ENCODE measurements at places on chromosomes 2 and 18.

DNA sequence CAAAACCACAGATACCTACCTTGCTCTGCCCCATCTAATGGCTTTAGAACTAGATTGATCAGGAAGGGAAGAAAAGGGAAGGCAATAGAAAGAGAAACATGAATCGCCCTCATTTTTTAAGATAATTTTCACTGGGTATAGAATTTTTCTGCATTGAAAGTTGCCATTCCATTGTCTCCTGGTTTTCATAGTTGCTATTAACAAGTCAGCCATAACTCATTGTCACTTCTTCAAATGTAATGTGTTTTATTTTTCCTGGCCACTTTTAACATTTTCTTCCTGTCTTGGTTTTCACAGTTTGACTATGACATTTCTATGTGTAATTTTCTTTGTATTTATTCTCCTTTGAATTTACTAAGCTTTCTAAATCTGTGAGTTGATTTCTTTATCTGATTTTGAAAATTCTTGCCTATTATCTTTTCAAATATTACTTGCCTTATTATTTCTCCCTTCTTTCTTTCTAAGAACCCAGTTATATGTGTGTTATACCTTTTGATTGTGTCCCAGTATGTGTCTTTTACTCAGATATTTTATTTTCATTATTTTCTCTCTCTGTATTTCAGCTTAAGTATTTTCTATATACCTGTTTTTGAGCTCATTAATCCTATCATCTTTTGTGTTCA, 85.5 kb upstream of the GLI2 start:
- no peak for DNase-seq

- DNase-seq = no peak
These were observed 34.5 kb upstream of the TSPYL6 start for GRCh38 chr2:54290356-54291025.

DNA sequence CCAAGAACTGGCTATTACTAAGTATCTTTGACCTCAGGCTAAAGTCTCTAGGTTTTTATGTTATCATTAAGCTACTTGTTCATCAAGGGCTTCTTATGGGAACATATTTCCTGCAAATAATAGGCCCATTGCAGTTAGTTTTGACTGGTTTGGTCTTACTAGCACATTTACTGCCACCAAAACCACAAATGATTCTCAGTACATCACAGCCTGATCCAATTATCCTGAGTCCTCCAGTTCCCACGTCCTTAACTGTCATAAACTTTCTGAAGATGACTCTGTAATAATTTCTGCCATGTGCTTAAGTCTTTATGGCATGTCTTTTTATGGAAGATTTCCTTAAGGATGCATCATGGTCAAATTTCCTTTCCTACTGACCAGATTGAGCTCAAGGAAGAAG, 123.3 kb upstream of the TANK start:
- DNase-seq = no peak

DNA sequence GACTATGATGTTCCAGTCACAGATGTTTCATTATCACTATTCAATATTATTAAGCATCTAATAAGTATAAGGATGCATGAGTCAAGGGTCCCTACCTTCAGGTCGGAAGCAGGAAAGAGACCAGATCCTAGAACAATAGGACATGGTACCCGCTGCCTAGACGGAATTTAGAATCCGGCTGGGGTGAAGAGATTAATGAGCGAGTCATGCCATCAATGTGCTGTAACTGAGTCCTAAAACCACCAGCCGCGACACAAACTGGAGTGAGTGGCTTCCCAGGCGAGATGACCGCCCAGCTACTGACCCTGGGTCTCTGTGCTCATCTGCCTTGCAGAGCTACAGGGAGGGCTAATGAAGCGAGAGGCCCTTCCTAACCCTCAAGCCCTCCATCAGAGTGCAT, 73.6 kb downstream of the DNMT3A start:
- no peak for DNase-seq

- DNase-seq = no peak
These were observed 392.9 kb upstream of the LRATD1 start for GRCh38 chr2:14239605-14240004.

GRCh38 chr18:61771861-61772260, 120.9 kb downstream of the RNF152 start:
- no peak for DNase-seq

DNA sequence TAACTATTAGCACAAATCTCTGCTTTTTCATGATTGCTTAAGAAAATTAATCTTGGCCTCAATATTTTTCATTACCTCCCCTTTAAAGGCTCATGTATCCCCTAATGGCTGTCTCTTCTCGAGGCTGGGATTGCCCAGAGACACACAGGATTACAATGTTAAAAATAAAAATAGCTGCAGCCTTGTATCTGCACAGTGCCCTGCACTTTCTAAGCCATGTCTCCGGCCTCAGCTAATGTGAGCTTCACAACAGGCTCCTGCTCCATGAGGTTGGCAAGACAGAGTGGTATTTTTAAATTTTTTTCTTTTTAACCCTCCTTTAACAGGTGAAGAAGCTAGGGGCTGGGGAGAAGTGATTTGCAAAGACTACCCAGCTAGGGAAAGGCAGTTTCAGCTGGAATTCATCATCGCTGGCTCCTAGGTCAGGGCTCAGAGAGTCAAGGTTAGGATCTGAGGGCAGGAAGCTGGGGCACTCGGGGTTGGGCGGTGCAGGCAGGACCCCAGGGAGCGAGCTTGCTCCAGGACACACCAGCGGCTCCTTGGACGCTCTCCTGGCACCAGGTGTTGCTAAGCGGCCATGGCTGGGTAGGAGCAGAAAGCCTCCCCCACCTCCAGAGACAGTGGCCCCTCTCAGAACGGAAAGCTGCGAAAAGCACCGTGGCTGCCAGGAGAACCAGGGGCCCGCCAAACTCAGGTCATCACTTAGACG, 135.6 kb downstream of the SMAD2 start:
- DNase-seq = no peak

Measured in activated CD4-positive, CD25-positive, alpha-beta regulatory T cell treated with anti-CD3 and anti-CD28 coated beads, Interleukin-2, amount 50 U/mL, for 72 hours (primary cell).